Activated CD4-positive, alpha-beta memory T cell treated with anti-CD3 and anti-CD28 coated beads, Interleukin-2, amount 10 ng/mL, durations not matched to agents 7 days and 5 days (primary cell): ENCODE measurements at places on chromosomes 13 and 19.

- no peaks in the 10 kb centered on the region for H3K36me3 ChIP-seq
- peaks cover 2% of the 10 kb centered on the region for H3K4me1 ChIP-seq
- no peak for DNase-seq
- H3K27ac ChIP-seq = no peak overlapping the region
- peaks cover 22% of the 10 kb centered on the region for H3K27me3 ChIP-seq
These were observed 60.3 kb upstream of the STARD13 start for GRCh38 chr13:33345842-33346241.

- H3K36me3 ChIP-seq = no peaks in the 10 kb centered on the region
- H3K27me3 ChIP-seq = no peaks in the 10 kb centered on the region
- no peak for DNase-seq
- no peaks in the 10 kb centered on the region for H3K4me1 ChIP-seq
- no peak overlapping the region for H3K4me3 ChIP-seq
These were observed 1607.0 kb downstream of the PCDH9 start for GRCh38 chr13:65623148-65623547.

- no peaks in the 10 kb centered on the region for H3K27me3 ChIP-seq
- no peak for DNase-seq
- no peak overlapping the region for H3K27ac ChIP-seq
- H3K4me1 ChIP-seq = no peaks in the 10 kb centered on the region
- H3K4me3 ChIP-seq = no peak overlapping the region
- peaks cover 72% of the 10 kb centered on the region for H3K36me3 ChIP-seq
These were observed 53.0 kb upstream of the FBXL3 start for GRCh38 chr13:77079902-77080413.

GRCh38 chr13:105952973-105953290, 582.5 kb downstream of the EFNB2 start:
- DNase-seq = no peak
- H3K4me3 ChIP-seq = no peak overlapping the region
- H3K27me3 ChIP-seq = no peaks in the 10 kb centered on the region
- no peak overlapping the region for H3K27ac ChIP-seq
- no peaks in the 10 kb centered on the region for H3K36me3 ChIP-seq
- H3K4me1 ChIP-seq = no peaks in the 10 kb centered on the region

- no peak overlapping the region for H3K4me3 ChIP-seq
- no peaks in the 10 kb centered on the region for H3K27me3 ChIP-seq
- DNase-seq = no peak
- no peaks in the 10 kb centered on the region for H3K36me3 ChIP-seq
- no peaks in the 10 kb centered on the region for H3K4me1 ChIP-seq
- no peak overlapping the region for H3K27ac ChIP-seq
These were observed 231.5 kb upstream of the KLHL1 start for GRCh38 chr13:70339738-70340137.

DNA sequence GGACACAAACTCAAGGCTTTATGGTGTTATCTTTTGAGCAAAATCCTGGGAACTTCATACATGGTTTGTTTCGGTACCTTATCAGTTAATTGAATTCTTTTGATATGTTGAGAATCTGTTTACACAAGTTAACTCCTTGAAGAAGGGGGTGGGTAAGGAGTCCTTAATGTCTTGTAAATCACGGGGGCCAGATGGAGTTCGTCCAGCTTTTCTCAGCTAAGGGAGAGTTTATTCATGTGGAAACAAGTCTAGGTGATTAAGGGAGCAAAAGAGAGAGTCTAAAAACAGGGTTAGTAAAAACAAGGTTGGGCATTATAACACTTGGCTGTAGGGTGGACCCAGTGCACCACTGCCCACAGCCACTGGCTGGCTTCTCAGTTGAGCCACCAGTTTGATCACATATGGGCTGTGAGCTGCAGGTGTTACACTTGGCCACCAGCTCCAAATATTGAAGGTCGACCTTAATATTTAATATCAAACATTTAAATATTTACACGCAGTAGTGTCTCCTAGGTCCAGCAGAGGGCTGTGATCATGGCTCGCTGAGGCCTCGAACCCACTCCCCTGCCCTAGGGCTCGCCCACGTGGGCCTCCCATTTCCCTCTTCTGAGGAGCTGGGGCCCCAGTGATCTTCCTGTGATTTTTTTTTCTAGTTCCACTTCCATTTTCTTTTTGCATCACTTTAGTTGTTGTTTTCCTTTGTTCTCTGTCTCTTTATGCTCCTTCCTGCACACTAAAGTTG, 21.0 kb upstream of the ZNF43 start:
- H3K27ac ChIP-seq = no peak overlapping the region
- DNase-seq = no peak
- H3K36me3 ChIP-seq = peaks cover 6% of the 10 kb centered on the region
- peaks cover 6% of the 10 kb centered on the region for H3K4me1 ChIP-seq
- no peak overlapping the region for H3K4me3 ChIP-seq
